Ureter (tissue), 1 donor: ENCODE measurements at places on chromosomes 7 and 10.

DNA sequence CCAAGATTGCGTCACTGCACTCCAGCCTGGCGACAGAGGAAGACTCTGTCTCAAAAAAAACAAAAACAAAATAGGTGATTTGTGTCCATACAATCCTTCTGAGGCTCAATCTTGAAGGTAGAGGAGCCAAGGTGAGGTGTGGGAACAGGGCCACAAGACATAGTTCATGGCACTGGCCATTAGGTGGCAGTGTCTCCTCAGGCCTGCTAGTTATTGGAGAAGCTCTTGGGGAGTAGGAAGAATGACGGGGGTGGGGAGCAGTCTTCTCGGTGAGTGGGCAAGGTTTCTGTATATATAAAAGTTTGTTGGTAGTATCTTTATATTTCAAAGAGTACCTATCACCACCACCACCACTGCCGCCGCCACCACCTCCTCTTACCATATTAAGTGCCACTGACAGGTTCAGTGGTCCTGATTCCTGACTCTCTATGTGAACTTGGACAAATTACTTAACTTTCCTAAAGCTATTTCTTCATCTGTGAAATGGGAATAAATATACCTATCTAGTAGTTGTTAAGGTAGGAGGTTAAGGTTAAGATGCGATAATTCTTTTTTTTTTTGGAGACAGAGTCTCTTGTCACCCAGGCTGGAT lies 24.0 kb downstream of the CCSER2 start:
- DNase-seq, result peak; percentile 47

GRCh38 chr7:105985229-105985628 lies 22.2 kb downstream of the CDHR3 start:
- no peak for DNase-seq

- DNase-seq, result no peak
Observed at GRCh38 chr10:114729103-114729659, 71.1 kb upstream of the ABLIM1 start.

- no peak for DNase-seq
Observed at GRCh38 chr10:107430446-107430845, 265.9 kb upstream of the SORCS1 start.

GRCh38 chr10:121027371-121027770 lies 176.2 kb downstream of the WDR11 start:
- DNase-seq, result no peak

DNA sequence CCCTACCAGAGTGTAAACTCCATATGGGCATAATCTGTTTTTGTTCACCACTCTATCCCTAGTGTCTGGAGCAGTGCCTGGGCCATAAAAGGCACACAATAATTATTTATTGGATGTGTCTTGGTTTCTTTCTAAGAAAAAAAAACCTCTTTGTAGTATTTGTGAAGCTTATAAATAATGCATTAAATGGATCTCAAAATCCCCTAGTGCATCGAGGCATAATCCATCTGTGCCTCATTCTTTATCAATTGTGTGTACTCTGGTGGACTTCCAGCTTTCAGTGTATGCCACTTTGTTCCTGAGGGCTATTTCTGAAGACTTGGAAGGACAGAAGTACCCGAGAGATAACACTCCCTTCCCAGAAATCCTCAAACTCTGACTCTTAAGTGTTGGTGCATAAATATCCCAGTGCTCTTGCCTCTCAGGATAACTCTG lies 255.0 kb upstream of the PHYHIPL start:
- DNase-seq, result no peak

DNA sequence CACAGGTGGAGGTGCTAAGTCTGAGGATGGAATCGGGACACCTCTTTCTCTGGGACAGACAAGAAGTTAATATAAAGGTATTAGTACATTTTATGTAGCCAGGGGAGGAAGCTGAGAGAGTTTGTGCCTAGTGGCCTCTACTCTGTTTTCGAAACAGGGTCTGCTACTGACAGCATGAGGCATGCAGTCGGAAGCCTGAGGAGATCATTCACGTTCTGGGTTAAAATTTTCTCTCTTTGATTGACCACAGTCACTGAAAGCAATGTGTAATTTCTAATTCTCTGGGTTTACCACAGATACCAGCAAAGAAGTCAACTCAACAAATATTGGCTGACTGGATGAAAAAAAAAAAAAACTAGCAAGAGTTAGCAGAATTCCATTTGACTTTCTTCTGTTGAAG lies 53.3 kb upstream of the KCTD7 start:
- DNase-seq, result no peak

DNA sequence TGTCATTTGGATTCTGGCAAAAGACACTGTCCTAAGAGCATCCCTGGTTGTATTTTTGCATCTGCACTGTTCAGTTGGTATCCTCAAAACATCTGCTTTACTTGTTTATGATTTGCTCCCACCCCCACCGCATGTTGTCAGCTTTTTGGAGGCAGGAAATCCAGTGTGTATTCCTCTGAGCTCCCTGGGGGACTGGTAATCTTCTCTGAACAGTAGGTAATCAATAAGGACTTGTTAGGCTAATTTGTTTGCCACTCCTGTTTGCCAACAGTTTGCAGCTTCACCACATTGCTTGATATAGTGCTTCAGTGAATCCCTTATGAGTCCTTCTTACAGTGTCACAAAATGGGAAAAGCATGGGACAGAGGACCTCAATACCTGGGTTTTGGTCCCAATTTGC lies 49.1 kb downstream of the FEZF1 start:
- no peak for DNase-seq

- no peak for DNase-seq
Observed at GRCh38 chr7:57867884-57868701, 418.1 kb downstream of the ZNF716 start.

- no peak for DNase-seq
Observed at GRCh38 chr10:123502983-123503382, 163.2 kb upstream of the GPR26 start.

GRCh38 chr7:11792166-11792565 lies 39.8 kb downstream of the THSD7A start:
- no peak for DNase-seq

DNA sequence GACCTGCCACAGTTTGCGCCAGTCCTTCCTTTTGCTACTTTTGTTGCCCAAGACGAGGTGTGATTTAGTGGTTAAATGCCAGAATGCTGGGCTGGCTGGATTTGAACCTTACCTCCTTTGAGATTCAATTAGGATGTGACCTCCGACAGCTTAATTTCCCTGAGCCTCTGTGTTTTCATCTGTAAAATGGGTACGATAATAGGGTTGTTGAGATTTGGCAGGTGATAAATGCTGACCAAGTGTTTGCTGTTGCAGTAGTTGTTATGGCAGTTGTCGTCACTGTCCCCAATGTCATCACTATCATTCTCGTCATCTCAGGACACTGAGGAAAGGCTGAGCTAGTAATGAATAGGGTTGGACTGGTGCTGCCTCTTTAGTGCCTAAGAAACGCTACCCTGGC lies 61.1 kb downstream of the GRK5 start:
- DNase-seq, result no peak
